NK-92 treated with Interleukin-12 subunit alpha and Interleukin-12 subunit beta, amount 100 ng/mL, for 24 hours (cell line): ENCODE measurements at places on chromosomes 13 and 19.

DNA sequence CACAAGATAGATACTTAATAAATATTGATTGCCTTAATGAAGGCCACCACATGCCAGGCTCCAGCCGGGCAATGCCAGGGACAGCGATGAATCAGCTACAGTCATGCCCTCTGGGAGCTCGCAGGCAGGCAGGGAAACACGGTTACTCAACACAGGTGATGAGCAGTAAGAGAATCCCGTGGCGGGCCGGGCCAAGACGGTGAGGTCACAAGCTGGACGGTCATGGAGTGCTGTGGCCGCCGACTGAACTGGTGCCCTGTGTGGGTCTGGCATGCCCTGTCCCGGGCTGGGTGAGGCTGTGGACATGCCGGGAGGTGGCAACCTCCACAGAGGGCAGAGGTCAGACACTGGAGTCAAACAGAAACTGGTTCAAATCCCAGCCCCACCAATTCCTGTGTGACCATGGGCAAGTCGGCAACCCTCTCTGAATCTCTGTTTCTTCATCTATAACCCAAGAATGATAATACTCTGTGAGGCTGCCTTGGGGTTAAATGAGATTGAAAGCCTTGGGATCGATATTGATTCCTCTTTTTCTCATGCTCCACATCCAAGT lies 13.2 kb upstream of the PAK4 start:
- no peak for DNase-seq

GRCh38 chr13:63446329-63446728 lies 2030.7 kb upstream of the PCDH20 start:
- no peak for DNase-seq

GRCh38 chr13:66803013-66803807 lies 426.9 kb downstream of the PCDH9 start:
- no peak for DNase-seq

- DNase-seq, result no peak
Observed at GRCh38 chr13:26497968-26498511, 59.4 kb upstream of the WASF3 start.

DNA sequence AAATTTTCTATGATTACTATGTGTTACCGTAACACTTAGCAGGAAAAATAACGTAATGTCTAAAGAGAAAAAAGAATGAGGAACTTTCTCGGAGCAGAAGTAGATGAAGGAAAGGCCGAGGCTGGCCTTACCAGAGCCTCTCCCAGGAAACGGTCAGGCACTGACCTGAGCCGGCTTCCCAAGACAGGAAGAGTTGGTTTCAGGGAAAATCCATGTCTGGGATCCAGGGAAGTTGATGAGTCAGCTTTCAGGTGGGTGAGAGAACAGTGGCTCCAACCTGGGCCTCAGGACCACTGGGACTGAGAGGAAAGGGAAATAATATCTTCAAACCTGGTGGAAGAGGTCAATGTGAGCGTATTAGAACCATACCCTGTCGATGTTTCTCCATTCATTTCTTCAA lies 93.3 kb upstream of the UBL3 start:
- no peak for DNase-seq

- no peak for DNase-seq
Observed at GRCh38 chr13:113759525-113760137, 605 bp downstream of the TMEM255B start.

GRCh38 chr13:39893808-39894207 lies 238.3 kb downstream of the COG6 start:
- DNase-seq, result no peak

GRCh38 chr13:37392389-37392788 lies 206.2 kb downstream of the POSTN start:
- DNase-seq, result no peak

- no peak for DNase-seq
Observed at GRCh38 chr13:75341028-75341427, 140.9 kb downstream of the TBC1D4 start.

- DNase-seq, result no peak
Observed at GRCh38 chr13:109191413-109191812, 562.0 kb downstream of the MYO16 start.

DNA sequence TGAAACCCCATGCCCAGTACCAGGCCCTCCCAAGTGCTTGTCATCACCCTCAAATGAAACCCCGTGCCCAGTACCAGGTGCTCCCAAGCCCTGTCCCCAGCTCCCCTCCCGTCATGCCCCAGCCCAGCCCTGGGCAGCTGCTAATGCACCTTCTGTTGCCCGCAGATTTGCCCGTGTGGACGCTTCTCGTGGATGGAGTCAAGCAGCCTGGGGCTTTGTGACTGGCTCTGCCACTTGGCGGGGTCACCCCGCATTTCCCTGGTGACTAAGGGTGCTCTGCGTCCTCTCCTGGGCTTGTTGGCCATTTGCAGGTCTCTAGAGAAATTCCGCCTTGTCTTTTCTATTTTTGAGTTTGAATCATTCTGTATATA lies 82.7 kb downstream of the ATP11A start:
- DNase-seq, result no peak

DNA sequence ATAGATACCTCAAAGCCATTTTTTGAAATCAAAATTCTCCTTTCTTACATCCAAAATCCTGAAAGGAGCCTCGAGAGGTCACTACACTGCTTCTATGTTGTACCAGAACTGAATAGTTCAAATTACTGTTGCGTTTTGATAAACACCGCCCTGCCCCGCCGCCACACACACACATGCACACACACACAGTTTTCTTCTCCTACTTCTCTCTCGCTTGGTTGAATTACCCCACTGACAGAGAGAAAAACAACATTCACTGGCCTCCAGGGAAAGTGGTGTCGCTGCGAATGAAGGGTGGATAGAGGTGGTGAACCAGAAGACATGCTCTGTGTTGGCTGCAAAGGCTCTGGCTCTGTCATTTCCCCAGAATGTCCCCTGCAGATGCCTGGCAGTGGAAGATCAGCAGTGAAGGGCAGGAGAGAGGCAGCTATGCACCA lies 183.4 kb upstream of the RFC3 start:
- no peak for DNase-seq

DNA sequence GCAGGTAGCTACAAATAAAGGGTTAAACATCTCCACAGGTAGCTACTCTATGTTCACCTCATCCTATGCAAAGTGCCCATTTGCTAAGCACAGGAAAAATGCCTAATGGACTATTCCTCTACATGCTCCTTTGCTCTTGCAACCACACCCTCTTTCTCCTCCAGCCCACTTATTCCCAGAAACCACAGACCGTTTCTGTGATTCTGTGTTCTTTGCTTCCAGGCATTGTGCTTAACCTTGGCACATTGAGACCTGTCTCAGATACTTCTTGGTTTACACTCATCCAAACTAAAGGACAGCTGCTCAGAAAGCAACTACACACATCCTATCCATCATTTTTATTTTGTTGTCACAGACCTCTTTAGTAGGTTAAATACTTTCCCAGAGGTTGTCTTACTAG lies 785.0 kb upstream of the MIR17HG start:
- DNase-seq, result no peak

DNA sequence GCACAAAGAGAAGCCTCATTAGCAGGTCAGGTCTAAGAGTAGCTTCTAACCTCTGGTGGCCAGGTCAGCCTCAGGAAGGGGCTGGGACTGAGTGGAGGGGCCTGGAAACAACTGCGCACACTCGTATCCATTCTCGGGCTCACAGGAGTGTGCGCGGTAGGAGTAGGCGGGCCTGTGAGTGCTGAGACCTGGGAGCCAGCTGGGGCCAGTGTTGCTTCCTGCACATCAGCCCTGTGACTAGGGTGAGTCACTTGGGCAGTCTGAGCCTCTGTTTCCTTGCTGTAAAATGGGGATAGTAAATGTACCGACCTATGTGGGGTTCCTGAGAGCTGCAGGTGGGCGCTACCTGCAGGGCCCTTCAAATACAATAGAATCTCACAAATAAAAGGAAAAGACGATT lies 26.9 kb downstream of the SIN3B start:
- DNase-seq, result no peak

- no peak for DNase-seq
Observed at GRCh38 chr19:32287811-32288227, 57.6 kb upstream of the ZNF507 start.

- DNase-seq, result no peak
Observed at GRCh38 chr13:76717092-76717491, 169.1 kb downstream of the KCTD12 start.

- DNase-seq, result no peak
Observed at GRCh38 chr19:32067685-32068084, 277.7 kb upstream of the ZNF507 start.

- DNase-seq, result no peak
Observed at GRCh38 chr19:10137751-10138682, 18.3 kb upstream of the EIF3G start.

DNA sequence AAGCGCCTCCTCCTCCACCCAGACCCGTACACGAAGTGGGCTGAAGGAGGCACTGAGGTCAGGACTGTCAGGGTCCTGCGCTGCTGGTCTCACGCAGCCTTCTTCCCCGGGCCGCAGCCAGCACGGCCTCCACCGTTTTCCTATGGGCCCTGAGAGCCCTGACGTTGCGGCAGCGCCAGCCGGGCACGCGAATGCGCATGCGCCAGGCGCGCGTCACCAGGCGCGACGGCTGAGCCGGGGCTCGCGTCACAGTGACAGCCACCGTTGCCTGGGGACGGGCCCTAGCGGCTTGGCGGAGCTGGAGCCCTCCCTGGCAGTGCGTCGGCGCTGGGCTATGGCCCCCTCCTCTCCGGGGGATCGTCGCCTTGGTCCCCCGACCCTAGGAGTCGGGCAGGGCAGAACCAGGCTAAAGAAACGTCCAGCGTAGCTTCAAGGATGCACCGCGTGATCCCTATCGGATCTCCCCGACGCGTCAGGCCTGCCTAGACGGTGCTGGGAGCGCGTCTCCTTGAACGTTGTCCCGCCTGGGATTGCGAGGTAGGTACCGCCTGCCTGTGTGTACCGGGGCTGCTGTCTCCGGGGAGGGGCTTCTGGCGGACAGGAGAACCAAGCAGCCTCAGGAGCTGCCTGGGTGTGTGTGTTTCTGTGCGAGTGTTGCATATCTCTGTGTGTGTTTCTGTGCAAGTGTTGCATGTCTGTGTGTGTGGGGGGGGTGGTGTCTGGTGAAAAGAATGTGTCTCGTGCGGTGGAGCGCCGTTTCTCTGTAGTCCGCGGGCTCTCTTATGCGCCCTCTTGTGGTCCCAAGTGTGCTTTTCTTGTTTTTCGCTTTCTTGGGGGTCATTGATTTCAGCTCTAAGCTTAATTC lies 43.2 kb downstream of the ZNF571 start:
- no peak for DNase-seq

- DNase-seq, result no peak
Observed at GRCh38 chr13:66661336-66661735, 568.8 kb downstream of the PCDH9 start.

DNA sequence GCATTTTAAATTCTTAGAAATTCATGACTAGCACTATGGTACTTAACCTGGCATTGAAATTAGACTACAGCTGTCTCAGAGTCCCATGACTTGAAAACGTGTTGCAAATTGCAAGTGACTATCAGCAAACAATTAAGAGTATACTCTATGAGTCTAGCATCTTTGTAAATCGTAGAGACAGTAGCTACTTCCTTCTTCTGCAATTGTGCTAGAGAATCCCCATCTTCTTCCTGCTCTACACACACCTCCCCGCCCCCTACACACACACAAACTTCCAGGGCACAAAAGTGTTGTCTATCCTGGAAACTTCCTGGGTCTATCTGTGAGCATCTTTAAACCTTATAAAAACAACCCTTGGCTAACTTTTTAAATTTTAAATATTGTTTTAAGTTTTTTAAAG lies 35.2 kb upstream of the MIR17HG start:
- DNase-seq, result no peak

DNA sequence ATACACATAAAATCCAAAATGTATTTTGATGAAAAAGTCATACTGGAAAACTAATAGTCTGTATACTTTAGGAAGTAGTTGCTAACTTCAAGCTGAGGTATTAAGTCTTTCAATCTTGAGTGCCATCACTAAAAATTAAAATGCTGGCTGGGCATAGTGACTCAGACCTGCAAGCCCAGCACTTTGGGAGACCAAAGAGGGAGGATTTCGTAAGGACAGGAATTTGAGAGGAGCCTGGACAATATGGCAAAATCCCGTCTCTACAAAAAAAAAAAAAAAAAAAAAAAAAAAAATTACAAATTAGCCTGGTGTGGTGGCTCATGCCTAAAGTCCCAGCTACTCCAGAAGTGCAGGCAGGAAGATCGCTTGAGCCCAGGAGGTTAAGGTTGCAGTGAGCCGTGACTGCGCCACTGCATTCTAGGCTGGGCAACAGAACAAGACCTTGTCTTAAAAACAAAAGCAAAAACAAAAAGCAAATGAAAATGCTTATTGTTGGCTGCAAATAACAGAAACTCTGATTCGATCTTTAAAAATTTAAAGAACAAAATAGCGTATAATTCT lies 1994.2 kb upstream of the PCDH20 start:
- DNase-seq, result no peak

DNA sequence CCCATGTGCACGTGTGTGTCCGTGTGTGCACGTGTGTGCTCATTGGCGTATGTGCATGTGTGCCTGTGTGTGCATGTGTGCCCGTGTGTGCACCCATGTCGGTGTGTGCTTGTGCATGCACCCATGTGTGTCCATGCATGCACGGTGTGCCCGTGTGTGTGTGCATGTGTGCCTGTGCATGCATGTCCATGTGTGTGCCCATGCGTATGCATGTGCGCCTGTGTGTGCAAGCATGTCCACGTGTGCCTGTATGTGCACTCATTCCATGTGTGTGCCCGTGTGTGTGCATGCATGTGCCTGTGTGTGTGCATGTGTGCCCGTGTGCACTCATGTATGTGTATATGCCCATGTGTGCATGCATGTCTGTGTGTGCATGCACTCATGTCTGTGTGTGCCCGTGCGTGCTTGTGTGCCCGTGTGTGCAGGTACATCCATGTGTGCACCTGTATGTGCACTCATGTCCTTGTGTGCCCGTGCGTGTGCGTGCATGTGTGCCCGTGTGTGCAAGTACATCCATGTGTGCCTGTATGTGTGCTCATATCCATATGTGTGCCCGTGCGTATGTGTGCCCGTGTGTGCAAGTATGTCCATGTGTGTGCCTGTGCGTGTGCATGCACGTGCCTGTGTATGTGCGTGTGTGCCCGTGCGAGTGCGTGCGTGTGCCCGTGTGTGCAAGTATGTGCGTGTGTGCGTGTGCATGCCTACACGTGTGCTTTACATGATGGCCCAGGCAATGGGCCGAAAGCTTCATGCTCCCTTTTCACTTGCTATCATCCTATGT lies 21.6 kb upstream of the MATK start:
- no peak for DNase-seq

DNA sequence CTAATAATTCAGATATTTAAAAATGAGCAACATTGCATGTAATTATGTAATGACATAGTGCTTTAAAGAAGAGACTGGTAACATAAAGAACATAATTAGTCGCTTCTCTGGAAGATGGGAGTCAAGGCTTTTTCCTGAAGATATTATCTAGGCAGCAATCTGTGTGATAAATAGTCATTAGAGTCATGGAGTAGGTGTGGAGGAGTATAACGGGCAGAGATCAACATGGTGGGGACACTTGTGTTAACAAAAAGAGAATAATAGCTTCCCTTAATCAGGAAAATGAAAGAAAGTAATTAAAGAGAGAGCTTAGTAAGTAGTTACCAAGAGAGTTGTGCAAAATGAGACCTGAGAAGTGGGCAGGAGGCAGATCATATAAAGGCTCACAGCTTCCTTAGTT lies 1417.1 kb upstream of the ATXN8OS start:
- DNase-seq, result no peak
